GM12865 (cell line): ENCODE measurements at places on chromosomes 11 and 22.

DNA sequence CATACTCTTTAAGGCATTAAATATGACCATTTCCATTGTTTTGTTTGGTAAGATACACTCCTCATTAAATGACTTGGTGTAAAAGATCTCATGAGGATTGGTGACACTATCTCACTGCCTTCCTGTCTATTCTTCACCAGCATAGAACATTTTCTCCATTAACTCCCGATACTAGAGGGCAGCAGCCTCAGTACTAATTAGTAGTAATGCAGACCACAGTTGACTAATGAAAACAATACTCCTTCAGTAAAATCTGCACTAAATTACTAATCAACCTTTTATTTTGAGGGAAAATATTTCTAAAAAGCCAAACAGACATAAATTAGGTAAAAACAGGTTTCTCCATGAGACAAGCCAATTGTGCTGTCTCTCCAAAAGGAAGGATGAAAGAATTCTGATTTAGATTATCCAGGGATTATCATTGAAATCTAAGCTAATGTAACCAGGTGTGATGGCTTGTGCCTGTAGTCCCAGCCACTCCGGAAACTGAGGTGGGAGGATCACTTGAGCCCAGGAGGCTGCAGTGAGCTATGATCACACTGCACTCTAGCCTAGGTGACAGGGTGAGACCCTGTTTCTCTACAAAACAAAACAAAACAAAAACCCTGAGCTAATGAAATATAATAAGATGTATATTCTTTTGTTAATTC is 9.4 kb downstream of the PGM2L1 start:
- DNase-seq = peak; percentile 58

DNA sequence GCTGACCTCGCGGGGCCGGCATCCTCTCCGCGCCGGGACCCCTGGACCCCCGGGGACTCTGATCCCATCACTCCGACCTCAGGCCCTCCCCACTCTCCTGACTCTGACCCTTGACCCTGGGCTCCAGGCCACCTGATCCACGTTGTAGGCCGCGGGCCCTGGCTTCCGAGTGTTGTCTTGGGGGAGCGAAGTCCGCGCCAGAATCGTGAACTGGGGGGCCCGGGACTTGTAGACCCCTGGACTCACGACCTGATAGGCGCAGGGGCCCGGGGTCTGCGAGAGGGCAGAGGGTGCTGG is 716 bp upstream of the TYMP start:
- DNase-seq = no peak

DNA sequence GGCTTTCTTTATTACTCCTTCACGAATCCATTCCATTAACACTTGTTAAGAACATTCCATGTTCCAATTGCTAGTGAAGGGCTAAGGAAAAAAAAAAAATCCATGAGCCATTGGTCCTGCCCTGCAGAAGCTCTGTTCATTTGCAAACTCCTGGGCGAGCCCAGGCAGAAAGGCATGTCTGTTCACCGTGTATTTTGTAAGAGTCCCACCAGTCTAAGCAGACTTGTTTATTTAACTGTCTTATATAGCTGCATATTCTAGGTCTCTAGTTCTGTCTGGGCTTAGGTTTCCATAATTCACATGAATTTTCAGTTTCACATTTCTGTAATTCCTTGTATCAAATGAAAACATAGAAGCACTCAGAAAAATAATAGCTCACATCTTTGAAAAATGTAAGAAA is 97.4 kb upstream of the POU2AF2 start:
- DNase-seq = no peak

DNA sequence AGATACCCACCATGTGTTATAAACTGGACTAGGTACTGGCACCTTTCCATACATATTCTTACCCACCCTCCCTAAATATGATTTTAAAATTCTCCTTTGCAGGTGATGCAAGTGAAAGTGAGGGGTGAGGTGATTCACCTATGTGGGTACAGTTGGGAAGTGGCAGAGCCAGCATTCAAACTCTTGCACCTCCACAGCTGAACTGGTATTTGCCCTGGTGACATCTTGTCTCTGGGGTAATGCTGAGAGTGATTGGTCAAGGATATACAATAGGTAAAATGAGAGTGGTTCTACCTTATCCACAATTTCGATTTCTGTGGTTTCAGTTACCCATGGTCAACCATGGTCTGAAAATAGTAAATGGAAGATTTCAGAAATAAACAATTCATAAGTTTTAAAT is 288.2 kb downstream of the MIAT start:
- DNase-seq = no peak

- DNase-seq = no peak
Observed at GRCh38 chr11:81579339-81579738, 1154.3 kb downstream of the FAM181B start.

GRCh38 chr11:86386746-86387145 is 12.1 kb downstream of the CCDC81 start:
- DNase-seq = no peak

DNA sequence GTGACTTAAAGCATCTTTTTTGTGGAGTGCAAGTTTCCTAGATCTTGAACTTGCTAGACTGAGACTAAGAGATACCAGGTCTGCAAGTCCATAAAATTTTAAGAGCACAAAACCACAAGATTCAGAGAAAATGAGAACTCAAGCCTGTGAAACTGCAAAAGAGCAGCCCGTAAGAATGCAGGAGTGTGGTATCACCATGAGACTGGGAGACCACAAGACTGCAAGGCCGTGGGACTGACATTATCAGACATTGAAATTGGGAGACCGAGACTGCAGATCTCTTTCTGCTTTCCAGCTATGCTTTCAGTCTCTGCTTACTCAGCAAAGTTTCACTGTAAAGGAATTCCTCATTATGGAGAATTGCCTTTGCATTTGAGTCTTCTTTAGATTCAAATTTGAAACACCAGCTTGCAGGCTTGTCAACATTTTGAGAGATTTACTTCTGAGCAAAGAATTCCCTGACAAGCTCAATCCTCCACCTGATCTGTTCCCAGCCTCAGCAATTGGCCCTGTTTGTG is 621.2 kb downstream of the KCNA4 start:
- DNase-seq = peak; percentile 14

- DNase-seq = no peak
Observed at GRCh38 chr22:36177160-36177559, 16.6 kb upstream of the APOL3 start.

- peak; percentile 76 for DNase-seq
Observed at GRCh38 chr11:121452609-121453150, at the start of gene SORL1-AS1. SORL1-AS1 (minus strand) TSS chr11:121452967.

- no peak for DNase-seq
Observed at GRCh38 chr22:21589396-21589795, 21.9 kb downstream of the UBE2L3 start.

DNA sequence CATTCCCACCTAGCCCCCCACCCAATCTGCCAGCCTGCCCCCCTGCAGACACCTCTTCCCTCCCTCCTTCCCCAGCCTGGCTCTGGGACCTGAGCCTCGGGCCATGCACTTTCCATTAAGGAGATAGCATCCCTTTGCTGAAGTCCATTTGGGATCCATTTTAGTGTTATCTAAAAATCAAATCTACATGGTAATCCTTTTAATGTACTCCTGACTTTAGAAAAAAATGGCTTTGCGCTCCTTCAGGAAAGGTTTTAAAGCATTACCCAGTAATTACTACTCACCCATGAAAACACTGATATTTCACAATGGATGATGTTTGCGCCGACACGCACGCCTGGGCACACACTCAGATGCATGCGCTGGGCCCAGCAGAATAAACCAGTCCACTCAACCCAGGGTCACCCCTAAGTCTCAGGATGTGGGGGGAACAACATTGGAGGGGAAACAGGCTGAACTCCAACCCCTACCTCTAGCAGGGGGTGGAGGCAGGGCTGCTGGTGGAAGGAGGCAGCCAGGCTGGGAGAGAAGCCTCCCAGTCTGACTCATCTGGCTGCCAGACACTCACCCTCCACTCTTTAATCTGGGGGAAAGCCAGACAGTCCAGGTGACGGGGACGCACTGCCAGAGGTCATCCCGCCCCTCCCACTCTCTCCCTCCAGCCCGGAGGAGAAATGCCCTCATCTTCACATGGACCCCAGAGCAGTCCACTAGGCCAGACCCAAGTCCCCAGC is 29.8 kb downstream of the LMO1 start:
- DNase-seq = no peak

GRCh38 chr11:10502065-10502680 is 38.8 kb downstream of the RNF141 start:
- no peak for DNase-seq

- DNase-seq = no peak
Observed at GRCh38 chr11:69075421-69076128, 26.8 kb downstream of the TPCN2 start.

GRCh38 chr11:96284917-96285316 is 58.1 kb downstream of the MAML2 start:
- peak; percentile 18 for DNase-seq

DNA sequence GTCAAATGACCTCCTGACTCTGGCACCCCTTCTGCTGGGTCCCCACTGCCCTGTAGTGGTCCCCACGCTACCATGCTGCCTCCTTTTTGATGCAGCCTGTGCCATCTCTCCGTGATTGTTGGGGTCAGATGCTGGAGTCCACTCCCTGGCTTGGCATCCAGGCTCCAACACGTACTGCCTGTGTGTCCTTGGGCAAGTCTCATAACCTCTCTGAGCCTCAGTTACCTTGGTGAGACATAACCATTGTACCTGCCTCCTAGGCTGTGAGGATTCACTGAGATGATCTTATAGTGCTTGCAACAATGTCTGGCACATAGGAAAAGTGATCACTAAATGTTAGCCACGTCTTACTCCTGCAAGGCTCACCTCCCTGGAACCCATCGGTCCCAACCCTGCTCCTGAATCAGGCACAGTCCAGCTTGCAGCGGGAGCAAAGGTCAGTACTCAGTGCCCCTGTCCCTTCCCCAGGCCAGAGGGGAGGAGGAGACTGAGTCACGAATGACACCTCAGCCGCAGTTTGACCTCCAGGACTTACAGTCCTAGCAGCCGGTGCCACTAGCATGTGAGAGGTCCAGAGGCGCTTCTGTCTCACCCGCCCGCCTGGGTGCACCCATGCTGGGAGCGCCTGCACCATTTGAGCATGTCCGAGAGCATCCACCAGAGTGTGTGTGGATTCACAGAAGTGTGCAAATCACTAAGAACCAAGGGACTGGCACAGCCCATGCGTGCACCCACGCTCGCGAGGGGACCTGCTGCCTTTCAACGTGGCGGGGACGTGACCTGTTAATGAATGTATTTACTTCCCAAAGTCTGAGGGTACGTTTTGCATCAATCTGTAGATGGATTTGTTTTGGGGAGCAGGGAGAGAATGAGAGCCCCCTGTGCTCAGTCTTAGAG is 3.0 kb upstream of the APOA4 start:
- no peak for DNase-seq

DNA sequence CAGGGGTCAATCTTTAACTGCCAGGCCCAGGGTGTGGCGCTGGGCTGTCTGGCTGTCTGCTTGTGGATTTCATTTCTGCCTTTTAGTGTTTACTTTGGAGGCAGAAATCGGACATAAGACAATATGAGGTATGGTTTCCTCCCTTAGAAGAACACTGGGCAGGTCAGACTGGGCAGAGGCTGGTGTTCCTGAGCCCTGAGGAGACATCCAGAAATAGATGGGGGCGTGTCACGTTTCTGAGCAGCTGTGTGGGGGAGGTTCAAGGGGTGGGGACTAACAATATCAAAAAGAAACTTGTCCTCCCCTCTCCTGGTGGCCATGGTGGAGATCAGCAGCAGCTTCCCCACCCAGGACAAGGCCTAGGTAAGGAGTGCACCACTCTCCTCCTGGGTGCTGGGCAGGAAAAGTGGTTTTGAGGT is at the start of gene ART1:
Gene ART1 (plus strand): TSS at position 312 of the 419 bp plus-strand sequence. CDS start 14,086 bp downstream, outside the sequence.
- no peak for DNase-seq
